ENCODE measurements at places on chromosomes 11 and 22.
A peak's percentile ranks its signal among the peaks of the same experiment; 100 is the strongest.

- no peak for DNase-seq
Observed at GRCh38 chr22:30033901-30034300, 46.4 kb upstream of the HORMAD2 start.

- DNase-seq: no peak
Observed at GRCh38 chr11:96006037-96006436, 82.1 kb upstream of the MTMR2 start.

GRCh38 chr11:76510060-76511047 is 65.5 kb downstream of the EMSY start:
- DNase-seq: no peak

GRCh38 chr22:29070490-29070889 is 2.3 kb upstream of the KREMEN1 start:
- DNase-seq: no peak

DNA sequence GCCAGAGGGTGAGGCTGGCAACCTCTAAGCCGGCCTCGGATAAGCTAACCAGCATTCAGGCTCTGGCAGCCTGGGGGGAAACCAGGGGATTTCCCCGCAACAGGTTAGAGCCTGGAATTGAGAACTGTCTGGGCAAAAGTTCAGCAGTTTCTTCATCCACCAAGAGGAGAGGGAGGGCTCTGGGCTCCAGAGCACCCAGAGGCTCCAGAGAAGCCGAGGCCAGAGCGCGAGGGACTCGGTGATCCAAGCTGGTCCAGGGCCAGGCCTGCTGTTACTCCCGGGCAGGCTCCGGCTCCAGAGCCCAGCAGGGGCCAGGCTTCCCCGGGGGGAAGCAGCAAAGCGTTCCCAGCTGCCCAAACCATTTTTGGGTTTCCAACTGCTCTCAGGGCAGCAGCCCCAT is 13.3 kb upstream of the SH3BP1 start:
- DNase-seq: no peak

- DNase-seq: peak; percentile 88
Observed at GRCh38 chr11:92707173-92707619, 262.3 kb upstream of the MTNR1B start.

DNA sequence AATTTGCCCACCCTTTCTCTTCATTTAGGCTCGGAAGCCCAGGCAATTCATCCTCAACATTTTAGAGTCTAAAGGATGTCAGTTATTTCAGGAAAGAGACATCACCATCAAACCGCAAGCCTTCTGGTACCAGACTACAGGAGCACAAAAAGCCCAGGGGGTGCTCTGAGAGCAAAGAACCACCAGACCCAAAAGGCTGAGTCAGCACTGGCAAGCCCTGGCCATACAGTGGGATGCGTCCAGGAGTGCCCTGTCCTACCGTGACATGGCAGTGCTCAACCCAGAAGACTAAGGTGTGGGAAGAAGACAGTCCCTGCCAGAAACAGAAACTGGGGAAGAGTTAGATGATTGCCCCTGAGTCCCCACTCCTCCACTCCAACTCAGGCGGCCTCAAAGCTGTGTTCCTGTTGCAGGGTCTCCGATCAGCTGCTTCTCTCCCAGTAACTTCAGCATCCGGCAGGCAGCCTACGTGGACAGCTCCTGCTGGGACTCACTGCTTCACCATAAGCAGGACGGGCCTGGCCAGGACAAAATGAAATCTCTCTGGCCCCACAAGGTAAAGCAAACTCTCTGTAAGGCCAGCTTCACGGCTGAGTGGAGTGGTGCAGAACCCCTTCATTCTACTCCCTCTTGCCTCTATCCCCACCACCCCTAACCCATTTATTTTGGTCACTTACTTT is 1.5 kb downstream of the PANX3 start:
- DNase-seq: no peak

DNA sequence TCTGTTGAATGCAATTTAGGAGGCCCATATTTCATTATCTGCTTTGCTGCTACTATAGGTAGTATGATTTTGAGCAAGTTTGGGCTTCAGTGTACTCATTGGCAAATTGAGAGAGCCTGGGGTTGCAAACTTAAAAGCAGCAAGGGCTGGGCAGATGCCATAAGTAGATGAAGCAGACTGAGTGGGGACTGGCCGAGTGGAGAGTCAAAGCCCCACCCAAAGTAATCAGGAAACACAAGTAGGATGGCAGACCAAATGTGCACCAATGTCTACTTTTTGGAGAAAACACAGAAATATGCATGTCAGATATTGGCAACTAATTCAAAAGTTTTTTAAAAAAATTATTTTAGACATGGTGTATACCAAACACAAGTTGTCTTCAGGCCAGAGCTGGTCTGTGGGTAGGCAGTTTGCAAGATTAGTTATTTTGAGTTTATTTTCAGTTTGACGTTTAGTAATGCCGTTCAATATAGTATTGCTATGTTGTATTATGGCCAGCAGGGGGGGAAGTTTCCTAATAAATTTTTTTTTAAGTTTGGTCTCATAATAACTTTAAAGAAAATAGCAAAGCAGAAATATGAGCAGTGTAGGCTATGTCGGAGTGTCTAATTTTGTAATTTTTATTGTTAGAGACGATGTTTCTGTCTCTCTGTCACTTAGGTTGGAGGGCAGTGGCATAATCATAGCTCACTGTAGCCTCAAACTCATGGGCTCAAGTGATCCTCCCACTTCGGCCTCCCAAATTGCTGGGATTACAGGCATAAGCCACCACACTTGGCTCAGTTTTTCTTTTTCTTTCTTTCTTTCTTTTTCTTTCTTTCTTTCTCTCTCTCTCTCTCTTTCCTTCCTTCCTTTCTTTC is 105.1 kb downstream of the HIPK3 start:
- peak; percentile 50 for DNase-seq

- no peak for DNase-seq
Observed at GRCh38 chr11:113238721-113239120, 75.7 kb upstream of the TTC12 start.

DNA sequence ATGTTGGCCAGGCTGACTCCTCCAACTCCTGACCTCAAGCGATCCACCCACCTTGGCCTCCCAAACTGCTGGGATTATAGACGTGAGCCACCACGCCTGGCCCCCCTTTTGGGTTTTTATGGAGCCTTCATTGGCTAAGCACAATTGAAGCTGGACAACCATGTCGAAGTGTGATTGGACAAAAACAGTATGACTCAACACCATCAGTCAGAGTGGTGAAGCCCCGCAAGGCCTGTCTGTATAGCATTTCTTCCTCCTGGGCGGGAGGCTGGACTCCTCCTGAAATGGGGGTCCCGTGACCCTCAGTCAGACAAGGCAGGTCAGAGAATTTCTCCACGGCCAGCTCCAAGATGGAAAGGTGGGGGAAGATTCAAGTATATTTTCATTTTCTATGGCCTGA is 3.1 kb upstream of the PARVB start:
- no peak for DNase-seq

GRCh38 chr22:48433647-48434046 is 1394.0 kb downstream of the BRD1 start:
- DNase-seq: no peak

GRCh38 chr11:117807482-117808327 is 10.7 kb upstream of the DSCAML1 start:
- peak; percentile 72 for DNase-seq

GRCh38 chr22:33081686-33082590 is 23.8 kb upstream of the SYN3 start:
- DNase-seq: no peak

DNA sequence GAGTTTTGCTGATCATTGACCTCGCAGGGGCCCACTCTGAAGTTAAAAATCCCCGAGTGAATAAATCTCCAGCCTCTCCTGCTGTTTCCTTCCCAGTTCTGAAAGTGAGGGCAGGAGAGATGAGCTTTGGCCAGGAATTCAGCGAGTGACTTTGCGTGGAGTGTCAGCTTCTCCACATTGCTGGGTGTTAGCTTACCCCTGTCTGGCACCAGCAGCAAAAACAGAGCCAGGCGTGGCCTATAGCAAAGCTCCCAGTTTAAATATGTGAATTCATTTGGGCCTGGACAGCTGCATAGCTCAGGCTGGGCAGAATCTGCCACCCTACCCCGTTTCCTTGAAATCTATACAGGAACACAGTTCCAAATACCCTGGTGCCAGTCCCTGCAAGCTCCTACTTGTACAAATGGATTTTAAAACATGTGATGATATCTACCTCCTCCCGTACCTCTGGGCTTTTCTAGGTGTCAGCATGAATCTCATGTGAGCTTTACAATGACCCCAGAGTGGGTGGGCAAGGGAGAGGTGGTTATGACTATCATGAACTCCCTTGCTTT is 25.6 kb downstream of the TIMP3 start:
- no peak for DNase-seq
